ENCODE measurements at places on chromosomes 6 and 20.

DNA sequence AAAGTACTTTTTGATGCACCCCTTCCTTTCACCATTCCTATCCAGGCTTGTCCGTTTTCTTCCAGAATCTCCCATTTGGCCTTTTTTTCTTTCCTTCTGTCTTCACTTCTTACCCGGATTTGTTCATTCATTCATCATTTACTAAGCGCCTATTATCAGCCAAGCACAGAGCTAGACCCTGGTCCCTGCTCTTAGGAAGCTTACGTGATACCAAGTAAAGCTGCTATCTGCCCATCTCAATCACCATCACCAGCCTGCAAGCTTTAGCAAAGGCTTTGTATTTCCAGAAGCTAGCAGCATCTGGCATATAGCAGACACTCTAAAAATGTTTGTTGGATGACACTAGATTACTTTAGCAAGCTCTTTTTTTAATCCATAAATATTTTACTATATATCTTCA, 4.8 kb downstream of the NDRG3 start:
- no peak for DNase-seq

- DNase-seq = no peak
These were observed 3.3 kb upstream of the HLA-DMA start for GRCh38 chr6:32956176-32956575.

- no peak for DNase-seq
These were observed 44.3 kb downstream of the PHACTR1 start for GRCh38 chr6:12760911-12761310.

DNA sequence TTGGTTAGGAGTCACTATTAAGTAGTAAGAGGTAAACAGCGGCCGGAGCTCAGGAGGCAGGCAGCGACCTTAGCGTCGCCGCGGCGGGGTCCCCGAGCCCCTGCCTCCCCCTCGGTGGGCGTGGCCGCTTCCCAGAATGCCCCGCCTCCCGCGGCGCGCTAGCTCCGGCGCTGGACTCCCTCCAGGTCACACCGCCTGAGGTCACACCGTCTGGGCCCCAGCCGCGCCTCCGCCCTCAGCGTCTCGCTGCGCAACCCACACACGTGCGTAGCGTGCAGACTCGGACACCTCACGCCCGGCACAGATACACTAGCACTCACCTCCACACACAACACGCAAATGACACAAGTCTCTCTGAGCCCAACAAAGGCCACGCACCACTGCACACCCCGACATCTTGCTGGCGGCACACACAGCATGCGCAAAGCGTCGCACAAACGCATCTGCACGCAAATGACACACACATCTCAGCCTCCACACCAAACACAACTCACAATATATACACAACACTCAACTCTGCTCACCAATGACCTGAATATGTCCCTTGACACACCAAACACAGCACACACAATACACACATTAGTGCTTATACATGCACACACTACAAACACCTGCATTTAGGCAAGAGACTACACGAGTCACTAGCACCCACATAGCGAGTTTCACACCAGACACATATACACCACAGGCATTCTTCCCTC, 17.6 kb upstream of the CDKN1A start:
- peak; percentile 81 for DNase-seq

- DNase-seq = no peak
These were observed 1.5 kb upstream of the COL9A3 start for GRCh38 chr20:62815066-62815991.

DNA sequence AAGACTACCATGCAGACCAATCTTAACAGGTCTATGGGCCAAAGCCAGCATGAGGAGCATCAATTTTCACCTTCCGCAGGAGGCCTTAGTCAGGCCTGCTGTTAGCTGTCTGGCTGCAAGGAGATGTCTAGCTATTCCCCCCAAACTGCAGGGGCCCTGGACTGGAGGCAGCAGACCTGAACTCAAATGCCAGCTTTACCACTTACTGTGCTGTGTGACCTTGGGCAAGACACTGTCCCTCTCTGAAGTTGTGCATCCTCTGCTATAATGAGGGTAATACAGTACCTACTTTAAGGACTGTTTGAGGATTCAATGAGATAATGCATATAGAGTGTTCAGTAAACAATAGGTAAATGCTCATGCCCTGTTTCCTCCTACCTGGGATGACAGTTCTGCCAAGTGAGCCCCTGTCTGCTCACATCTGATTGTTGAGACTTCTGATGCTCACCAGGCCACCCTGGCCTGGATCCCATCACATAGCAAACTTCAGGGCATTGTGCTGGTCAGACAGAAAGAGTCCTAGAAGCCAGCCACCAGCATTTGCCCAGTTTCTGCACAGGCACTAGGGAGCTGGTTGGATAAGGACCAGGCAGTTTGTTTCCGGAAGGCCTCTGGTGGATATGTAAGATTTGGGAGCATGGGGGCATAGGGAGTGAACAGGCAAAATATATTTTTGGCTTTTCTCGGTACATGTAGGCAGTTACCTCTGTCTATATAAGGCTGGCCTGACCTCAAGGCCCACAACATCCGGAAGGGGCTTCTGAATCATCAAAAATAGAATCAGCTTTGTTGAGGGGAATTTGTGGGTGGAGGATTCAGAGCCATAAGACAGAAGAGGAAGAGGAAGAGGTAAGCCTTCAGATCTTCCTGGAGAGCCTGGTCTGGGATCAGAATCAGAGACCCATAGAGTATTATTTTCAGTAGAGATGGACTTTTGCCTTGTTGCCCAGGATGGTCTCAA, 2.3 kb upstream of the OCSTAMP start:
- no peak for DNase-seq

- no peak for DNase-seq
These were observed 60.2 kb downstream of the ASXL1 start for GRCh38 chr20:32418376-32418775.

GRCh38 chr20:33732166-33732970, 572 bp downstream of the ZNF341 start:
- DNase-seq = peak; percentile 91

DNA sequence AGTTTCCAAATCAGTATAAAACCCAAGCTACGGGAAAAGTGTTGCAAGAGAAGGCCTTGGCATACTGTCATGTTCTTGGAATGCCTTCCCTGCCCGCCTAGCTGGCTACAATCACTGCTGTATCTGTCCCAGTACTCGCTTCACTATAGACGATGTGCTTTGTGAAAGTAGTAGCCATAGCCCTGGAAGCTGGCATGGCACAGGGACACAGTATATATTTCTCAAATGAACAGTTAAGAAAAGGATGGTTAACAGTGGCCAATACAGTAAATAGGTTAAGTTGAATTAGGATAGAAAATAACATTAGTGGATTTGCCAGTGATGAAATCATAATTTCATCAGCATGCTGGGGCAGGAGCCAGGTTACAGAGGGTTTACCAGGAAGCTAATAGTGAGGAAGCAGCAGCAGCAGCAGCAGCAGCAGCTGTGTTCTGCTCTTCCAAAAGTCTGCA, 499.3 kb downstream of the CDKAL1 start:
- DNase-seq = peak; percentile 73

DNA sequence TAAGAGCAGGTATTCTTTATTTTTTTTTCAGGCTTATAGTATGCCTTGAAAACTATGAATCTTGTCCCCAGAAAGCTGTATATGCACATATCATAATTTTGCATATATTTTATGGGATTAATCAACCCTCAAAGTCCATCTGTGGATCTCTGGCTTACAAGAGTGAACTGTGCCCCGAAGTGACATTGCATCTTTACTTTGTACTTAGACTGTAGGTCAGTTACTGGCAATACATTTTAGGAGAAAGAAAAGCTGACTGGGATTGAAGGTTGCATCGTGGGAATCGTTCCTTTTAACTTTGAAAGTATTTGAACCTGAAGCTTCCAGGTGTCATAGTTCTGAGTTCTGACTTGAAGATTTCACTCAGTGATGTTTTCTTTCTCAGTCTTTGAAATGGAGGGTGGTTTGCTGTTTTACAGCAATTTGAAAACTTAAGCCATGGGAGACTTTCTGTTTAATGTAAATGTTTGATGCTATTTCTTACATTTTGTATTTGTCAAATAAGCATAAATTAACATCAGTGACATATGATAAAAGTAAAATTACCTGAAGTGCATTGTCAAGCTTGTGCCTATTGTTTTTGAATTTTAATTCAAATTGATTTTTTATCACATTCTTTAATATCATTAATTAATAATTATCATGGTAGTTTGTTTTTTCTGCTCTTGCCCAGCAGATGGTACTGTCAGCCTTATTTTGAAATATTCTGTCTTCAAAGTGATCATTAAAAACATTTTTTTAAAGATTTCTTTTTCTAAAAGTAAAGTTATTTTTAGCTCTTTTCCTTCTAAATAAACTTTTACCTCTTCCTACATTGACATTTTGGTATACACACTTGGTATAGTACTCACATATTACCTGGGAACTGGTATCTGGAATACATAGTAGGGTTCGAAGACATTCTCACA, 29.0 kb downstream of the L3MBTL3 start:
- no peak for DNase-seq

- DNase-seq = no peak
These were observed 5.0 kb downstream of the SRC start for GRCh38 chr20:37350649-37351574.

DNA sequence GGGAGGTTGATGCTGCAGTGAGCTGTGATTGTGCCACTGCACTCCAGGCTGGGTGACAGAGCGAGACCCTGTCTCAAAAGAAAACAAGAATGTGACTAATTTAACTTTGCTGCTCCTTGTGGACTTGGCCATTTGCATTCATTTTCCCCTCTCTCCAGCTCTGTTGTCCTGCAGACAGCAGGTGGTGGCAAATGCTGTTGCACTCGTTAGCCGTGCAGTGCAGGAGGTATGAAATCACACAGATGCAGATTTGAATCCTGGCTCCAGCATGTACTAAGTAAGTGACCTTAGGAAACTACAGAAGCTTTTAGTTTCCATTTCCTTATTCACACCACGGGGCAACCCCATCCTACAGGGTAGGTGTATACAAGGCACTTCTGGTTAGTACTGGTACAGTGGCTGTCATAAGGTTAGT, 9.6 kb upstream of the BEND3 start:
- no peak for DNase-seq

GRCh38 chr6:28537065-28537464, 11.4 kb downstream of the GPX5 start:
- no peak for DNase-seq

GRCh38 chr6:130046671-130047070, 28.3 kb downstream of the L3MBTL3 start:
- no peak for DNase-seq

DNA sequence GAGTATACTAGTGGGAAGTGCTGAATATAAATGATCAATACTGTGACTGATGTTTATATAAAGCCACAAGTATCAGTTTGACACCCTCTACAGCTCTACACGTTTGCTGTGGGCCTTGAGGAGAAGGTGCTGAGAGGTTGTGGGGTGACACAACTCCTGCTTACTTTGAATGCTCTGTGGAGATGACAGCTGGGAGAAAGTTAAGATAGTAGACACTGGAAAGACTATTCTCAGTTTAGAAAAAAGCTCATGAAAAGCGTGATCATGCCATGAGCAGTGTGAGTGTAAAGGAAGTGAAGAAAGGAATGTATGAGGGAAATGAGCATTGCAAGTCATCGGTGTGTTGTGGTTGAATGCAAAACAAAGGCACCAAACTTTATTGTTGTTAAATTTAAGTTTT, 215.8 kb downstream of the UTRN start:
- no peak for DNase-seq

- no peak for DNase-seq
These were observed 524.5 kb downstream of the BMP2 start for GRCh38 chr20:7291946-7292345.

- no peak for DNase-seq
These were observed 30.4 kb upstream of the TRERF1 start for GRCh38 chr6:42482174-42482573.

- no peak for DNase-seq
These were observed 4.6 kb downstream of the PTPN1 start for GRCh38 chr20:50514750-50515149.

DNA sequence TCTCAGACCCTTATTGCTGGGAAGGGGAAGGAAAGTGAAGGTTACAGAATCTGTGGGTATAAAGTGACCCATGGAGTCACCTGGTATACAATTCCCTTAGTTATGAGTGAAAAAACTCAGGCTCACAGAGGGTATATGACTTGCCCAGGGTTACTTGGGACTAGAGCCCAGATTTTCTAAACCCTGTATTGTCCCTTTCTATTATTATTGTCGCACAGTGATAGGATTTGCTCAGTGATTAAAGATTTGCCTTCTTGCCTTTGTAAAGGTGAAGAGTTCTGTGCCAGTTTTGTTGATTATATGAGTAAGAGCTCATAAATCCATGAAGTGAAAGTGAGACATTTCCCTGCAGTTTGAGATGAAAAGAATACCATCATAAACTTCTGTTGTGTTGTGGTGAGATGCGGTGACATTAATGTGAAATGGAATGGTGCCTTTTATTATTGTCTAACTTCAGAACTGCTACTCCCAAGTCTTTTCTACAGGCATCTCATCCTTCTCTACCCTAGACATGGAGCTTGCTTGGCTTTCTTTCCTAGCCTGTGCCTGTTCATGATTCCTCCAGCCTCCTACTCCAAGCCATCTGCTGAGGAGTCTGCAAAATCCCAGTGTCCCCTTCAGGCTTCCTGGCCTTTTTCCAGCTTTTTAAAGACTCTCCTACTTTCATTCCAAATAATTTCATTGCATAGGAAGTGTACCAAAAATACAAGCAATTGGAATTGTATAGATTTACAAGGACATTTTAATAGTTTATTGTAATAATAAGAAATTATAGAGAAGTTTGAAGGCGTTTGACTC, 33.5 kb upstream of the ADIG start:
- no peak for DNase-seq

- DNase-seq = peak; percentile 62
These were observed 70.5 kb downstream of the FAM217A start for GRCh38 chr6:4008324-4009047.

GRCh38 chr6:6823568-6824224, 235.2 kb downstream of the LY86 start:
- DNase-seq = no peak

DNA sequence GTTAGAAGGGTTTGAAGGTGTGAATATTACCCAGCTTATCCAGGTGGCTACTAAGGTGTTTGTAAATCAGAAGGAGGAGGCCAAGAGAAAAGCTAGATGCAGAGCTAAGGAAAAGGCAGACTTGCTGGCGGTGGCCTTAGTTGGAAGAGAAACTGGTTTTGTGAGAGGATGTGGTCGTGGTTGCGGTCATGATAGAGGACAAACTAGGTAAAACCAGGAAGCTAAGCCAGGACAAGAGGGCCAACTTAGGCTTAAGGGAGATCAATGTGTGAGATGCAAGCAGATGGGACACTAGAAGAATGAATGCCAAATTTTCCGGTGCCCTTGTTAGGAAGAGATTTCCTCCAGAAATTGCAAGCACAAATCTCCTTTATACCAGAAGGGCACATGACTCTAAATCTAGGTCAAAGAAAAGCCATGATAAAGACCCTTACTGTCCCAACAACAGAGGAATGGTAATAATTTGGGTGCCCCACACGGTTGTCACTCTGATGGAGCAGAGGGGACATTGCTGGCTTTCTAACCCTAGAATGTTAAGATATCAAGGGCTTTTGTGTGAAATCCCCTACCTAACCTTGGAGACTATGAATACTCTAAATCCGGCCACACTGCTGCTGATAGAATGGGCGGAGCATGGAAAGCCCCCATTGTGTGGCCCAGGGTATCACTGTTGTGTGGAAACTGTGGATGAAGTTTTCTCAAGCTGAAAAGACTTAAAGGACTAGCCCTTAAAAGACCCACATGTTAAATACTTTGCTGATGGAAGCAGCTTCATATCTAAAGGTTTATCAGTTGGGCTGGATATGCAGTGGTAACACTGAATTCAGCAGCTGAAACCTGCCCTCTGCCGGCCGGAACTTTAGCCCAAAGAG, 7.8 kb downstream of the IL22RA2 start:
- no peak for DNase-seq

- DNase-seq = peak; percentile 37
These were observed 28.3 kb downstream of the RSPO4 start for GRCh38 chr20:973785-974194.

- no peak for DNase-seq
These were observed 317.3 kb downstream of the TAF4 start for GRCh38 chr20:61748376-61748775.

All from left lung (tissue), 14 donors.